Stimulated activated CD4-positive, alpha-beta T cell treated with anti-CD3 and anti-CD28 coated beads, Interleukin-1b, Interleukin-23, amount 100 ng/mL, for 1 hour (primary cell): ENCODE measurements at places on chromosomes 5 and 9.

DNA sequence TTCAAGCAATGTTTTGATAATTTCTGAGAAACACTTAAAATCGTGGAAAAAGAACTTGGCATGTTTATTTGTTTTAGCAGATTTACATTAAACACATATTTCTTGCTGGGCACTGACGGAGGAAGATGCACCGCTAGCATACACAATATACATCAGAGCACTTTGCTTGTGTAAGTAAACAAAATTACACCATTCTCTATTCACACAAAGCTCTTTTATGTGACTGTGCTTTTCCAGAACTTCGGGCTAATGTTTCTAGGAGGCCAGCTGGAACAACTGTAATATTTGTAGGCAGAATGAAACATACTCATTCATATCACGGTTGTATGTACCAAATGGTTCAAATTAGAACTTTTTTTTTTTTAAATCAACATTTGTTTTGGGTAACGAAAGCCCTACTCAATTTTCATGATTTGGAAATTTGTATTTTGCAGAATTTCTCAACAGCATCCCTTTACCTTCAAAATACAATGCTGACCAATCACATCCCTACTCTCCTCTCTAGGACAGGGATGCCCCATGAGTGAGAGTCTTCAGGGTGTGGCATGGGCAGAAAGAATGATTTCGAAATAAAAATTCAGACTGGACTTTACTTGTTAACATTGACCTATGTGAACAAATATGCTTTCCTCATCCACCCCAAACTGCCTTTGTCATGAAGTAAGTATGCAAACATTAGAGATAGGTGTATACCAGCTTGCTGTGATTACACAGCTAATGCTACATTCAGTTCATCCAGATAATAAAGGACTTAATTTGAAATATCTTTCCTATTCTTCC, 425.1 kb downstream of the BNC2 start:
- DNase-seq = no peak

GRCh38 chr5:51131266-51131665, 252.0 kb upstream of the ISL1 start:
- DNase-seq = no peak

- DNase-seq = no peak
Measured at GRCh38 chr5:56529666-56530430, 285.5 kb upstream of the MAP3K1 start.

GRCh38 chr9:97531888-97532376, 30.5 kb downstream of the TMOD1 start:
- DNase-seq = no peak

DNA sequence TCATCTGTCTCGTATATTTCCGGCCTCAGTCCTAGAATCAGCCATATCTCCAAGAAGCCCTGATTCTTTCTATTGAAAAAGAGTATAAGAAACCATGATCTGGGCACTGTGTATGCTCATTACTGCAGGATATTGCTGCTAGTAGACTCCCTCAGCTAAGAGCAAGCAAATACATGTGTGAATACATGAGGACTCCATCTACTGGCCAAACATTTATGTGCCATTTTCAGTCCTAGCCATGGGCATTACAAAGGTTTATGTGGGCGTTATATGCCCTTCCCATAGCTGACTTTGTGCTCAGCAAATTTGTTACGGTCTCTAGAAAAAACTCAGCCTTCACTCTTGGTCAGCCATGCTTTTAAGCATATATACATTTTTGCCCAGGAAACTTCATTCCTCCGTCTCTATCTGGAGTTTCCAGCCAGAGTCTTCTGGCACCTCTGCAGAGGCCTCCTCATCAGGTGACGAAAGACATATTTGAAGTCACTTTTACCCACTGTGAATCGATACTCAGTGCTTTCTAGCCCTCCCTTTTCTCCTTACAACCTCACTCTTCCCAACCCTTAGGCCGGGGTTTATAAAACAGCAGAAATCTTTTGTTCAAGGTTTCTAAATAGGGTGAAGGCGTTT, 1495.6 kb upstream of the CDH6 start:
- no peak for DNase-seq

DNA sequence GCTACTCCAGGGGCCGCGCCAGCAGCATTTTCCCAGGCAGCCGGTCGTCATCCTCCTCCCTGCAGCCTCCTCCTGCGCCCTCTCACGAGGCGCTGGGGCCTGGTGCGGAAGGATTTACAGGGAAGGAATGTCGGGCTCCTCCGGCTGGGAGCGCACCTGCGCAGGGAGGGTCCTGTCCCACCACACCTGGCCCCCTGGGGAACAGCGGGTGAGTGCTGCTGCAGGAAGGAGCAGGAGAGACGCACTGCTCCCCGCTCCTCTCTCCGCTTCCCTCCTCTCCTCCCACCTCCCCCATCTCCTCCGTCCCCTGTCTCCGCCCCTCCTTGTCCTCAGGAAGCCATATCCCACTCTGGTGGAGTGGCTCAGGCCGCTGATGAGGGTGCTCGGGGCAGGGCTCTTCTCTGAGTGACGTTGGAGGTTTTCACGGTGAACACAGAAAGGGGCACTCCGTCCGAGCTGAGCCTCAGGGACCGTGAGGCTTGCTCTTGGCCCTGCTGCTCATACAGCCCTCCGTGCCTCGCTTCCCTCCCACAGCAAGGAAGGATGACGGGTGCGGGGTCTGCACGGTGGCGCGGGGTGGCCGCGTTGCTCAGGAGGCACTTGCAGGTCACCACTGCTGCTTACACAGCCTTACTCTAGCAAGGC, 31.3 kb downstream of the IRX4 start:
- no peak for DNase-seq

- DNase-seq = no peak
Measured at GRCh38 chr9:114149765-114150340, 5.5 kb upstream of the COL27A1 start.

DNA sequence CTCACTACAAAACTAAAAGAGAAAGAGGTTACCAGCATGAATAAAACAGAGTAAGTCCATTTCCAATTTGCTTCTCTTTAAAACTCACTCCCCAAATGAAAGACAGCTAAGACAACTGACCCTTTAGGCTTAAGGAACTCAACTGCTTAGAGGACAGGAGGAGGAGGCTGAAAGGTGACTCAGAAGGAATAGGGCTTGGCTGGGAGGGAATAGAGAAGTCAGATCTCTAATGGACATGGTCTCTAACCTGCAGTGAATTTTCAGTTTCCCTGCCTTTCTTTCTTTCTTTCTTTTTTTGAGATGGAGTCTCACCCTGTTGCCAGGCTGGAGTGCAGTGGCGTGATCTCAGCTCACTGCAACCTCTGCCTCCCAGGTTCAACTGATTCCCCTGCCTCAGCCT, 261.8 kb upstream of the CLINT1 start:
- DNase-seq = no peak

GRCh38 chr9:101514071-101514470, 19.6 kb upstream of the RNF20 start:
- no peak for DNase-seq

DNA sequence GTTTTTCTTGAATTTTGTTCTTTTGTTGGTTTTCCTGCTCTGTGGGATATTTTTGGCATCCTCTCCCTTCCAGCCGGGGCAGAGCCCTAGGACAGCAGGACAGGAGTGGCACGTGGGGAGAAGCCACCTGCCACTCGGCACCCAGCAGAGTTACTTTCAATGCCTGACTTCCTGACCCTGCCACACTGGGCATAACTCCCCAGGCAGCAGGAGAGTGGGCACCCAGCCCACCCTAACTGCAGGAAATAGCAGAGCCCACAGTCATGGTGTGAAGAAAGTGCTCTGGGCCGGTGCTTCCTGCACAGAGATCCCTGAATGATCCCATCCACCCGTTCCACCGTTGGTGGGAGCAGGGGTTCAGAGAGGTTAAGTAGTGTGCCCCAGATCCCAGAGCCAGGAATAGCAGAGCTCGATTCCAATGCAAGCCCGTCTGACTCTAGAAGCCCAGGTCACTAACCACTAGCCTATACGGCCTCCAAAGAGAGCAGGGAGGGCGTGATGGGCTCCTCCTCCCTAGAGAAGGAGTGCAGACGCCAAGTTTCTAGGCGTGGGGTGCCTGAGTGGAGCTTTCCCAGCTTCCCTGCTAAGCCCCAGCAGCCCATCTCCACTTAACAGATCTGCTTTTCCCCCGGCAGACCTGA, 8.1 kb upstream of the NUP214 start:
- no peak for DNase-seq

GRCh38 chr5:107501965-107502675, 168.6 kb downstream of the EFNA5 start:
- DNase-seq = no peak

- DNase-seq = no peak
Measured at GRCh38 chr9:95776176-95776575, 99.3 kb upstream of the ERCC6L2 start.

- no peak for DNase-seq
Measured at GRCh38 chr5:39302472-39302871, 61.8 kb downstream of the C9 start.

GRCh38 chr9:34465468-34465867, 6.9 kb downstream of the DNAI1 start:
- DNase-seq = no peak

- DNase-seq = no peak
Measured at GRCh38 chr5:81336556-81336955, 35.2 kb downstream of the ZCCHC9 start.

- DNase-seq = no peak
Measured at GRCh38 chr5:156526081-156526925, 199.3 kb downstream of the SGCD start.

DNA sequence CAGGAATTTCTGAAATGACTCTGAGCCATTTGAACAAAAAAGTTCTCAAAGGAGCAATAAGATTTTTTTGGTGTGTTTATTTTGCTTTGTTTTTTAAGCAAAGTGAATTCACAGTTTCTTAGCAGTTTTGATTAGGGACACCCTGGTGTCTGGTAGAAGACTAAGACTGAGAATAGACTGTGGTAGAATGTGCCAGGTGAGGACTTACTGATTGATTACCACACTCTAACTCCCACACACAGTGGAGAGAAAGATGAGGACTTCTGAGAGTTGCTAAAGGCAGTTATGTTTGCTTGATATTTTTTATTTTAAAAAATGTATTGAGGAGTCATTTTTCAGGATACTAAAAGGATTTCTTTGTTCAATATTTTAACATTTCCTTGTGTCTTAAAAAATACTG, 175.1 kb downstream of the CD180 start:
- DNase-seq = no peak

- no peak for DNase-seq
Measured at GRCh38 chr9:91382298-91382697, 20.6 kb upstream of the AUH start.

GRCh38 chr5:149304195-149305078, 32.8 kb downstream of the AFAP1L1 start:
- DNase-seq = no peak

DNA sequence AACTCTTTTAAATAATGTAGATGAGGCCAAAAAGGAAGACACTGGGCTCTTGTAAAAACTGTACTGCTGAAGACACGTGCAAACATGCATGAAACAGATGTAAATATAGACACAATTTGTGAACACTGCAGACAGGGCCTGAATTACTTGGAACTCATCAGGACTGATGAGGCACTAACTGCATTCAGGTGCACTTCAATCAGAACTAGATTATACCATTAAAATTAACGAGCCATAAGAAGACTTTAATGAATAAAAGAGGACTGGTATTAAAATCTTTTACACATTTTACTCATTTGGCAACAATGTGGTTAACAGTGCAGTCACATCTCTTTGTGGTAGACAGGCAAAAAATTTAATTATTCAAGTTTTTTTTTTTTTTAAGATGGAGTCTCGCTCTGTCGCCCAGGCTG, 13.4 kb upstream of the ZCCHC9 start:
- DNase-seq = no peak

DNA sequence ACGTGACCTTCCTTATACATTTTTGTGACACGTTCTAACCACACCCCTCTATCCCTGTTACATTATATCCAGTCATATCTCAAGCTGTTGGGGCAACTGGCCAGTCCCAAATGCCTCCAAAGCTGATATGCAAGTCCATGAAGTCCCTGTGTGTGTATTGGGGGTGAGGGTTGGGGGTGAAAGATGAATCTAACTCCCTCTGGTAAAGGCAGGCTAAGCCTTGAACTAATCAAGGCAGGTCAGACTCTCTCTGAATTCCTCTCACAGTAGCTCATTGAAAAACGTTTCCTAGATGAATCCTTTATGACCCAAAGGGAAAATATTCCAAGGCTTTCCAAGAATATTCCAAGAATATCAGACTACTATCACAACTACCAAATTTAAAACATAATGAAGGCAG, 174.4 kb downstream of the MUSK start:
- no peak for DNase-seq

GRCh38 chr5:32984851-32985610, 273.9 kb downstream of the NPR3 start:
- no peak for DNase-seq

GRCh38 chr5:39399135-39400036, 25.4 kb downstream of the DAB2 start:
- no peak for DNase-seq

GRCh38 chr9:136832581-136832980, 9.7 kb upstream of the AJM1 start:
- DNase-seq = no peak

DNA sequence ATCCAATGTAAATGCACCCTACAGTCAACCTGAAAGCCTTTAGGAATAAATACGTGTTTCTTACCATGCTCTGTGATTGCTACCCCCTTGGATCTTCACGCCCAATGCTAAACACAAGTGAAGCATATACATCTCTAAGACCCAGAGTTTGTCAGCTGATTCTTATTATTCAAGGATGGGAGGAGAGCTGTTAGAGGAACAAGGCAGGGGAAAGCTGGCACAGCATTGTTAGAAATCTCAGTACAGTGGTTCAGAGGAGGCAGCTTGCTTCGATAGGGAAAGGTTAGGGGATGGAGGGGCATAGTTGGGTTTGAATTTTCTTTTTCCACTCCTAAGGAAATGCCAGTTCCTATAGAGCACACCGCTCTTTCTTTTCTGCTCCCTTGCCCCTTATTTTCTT, 16.7 kb upstream of the TAF11L2 start:
- no peak for DNase-seq

DNA sequence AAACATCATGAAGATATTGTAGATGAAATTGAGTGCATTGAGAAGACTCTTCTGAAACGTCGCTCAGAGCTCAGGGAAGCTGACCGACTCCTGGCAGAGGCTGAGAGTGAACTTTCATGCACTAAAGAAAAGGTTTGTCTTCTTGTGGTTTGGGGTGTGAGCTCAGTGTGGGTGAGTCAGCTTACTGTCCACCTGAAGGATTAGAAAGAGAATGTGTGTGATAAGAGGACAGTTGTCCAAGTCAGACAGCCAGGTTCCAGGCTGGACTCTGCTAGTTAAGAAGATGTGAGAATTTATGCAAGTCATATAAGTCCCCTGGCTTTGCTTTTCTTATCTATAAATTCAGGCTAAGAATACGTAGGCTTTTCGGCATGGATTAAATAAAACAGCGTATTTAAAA, 46.9 kb downstream of the RAB14 start:
- DNase-seq = no peak

GRCh38 chr5:55902696-55903095, 51.5 kb downstream of the IL31RA start:
- DNase-seq = no peak
